ENCODE measurements at places on chromosomes 12 and 14.
A peak's percentile ranks its signal among the peaks of the same experiment; 100 is the strongest.

DNA sequence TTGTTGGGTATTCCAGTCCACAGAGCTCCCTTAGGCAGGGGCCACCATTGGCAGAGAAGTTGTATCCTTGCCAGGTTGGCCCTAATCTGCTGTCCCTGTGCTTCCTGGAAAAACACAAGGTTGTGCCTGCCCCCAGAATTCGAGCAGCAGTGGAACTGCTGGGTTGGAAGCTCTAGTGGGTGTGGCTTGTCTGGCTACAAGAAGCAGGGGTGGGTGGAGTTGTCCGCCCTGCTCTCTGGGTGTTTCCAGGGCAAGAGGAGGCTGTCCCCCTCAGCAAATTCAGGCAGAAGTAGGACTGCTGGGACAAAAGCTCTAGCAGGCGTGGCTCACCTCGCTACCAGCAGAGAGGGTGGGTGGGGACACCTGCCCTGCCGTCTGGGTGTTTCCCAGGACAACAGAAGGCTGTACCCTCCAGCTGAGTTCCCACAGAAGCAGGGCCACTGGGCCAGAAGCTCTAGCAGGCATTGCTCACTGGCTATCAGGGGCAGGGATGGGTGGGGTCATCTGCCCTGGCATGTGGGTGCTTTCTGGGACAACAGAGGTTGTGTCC lies 72.8 kb upstream of the NPAS3 start:
- DNase-seq, result no peak

DNA sequence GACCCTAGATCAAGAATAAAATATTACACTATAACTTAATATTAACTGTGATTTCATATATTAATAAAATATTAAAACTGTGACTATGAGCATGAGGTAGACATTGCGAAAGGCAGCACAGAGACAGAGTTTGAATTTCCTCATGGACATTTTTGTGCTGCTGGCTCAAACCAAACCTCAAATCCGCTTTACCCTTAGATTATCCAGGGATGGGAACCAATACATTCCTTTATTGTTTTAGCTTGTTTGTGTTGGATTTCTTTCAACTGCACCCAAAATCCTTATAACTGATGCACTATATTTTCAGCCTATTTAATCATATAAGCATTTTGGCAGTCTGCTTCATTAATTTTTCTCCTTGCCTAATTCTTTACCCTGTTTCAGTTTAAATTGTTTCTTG lies 436.7 kb downstream of the ATP23 start:
- DNase-seq, result no peak

DNA sequence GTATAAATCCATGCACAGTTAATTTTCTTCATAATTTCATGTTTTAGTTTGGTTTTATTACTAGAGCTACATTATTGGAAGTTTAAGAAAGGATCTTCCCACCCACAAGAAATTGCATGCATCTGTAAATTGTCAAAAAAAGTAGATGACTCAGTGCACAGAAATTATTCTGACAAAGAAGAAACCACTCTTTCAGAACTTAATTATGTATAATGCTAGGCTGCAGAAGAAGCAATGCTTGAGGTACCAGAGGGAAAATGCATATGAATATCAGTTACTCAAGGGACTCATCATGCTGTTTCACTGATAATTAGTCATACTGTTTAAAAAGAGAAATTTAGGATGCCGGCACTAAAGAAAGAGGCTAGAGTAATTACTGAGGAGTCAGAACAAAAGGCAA lies 147.0 kb downstream of the SLC16A7 start:
- DNase-seq, result no peak

DNA sequence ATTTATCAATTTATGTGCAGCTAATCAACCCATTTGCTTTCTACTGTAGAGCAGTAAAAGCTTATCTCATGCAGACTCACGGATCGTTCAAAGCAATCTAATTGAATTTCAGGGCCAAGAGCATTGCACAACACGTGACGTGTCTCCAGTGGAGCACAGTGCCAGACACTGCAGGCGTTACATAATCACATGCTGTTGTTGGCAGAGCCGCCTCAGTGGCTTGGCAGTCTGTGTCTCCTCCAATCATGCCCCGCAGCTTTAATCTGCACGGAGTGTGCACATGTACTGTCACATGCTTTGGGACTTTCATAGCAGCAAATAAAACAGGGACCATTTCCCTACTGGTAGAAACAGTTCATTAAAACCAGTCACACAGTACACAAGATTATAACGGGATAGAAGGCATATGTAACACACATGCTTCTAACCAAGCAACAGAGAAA lies 309.3 kb downstream of the ITPR2 start:
- peak; percentile 75 for DNase-seq

GRCh38 chr14:99754141-99755067 lies 38.8 kb upstream of the EML1 start:
- no peak for DNase-seq

DNA sequence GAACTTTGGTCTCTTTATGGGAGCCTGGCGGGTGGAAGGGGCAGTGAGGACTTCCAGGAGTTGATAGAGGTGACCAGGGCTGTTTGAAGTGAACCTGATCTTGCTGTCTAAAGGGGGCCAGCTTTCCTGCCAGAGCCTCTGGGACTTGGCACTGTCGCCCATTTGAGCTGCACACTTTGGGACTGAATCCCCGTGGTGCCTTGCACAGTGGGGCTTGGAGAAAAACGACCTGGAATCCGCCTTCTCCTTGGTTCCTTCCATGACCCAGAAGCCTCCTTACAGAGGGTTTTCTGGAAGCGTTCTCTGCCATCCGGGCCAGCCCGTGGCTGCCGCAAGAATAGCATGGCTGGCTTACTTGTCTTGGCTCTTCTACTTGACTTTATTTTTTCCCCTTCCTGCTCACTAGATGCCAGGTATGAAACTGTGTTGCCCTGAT lies 2.0 kb downstream of the RFLNA start:
- no peak for DNase-seq

DNA sequence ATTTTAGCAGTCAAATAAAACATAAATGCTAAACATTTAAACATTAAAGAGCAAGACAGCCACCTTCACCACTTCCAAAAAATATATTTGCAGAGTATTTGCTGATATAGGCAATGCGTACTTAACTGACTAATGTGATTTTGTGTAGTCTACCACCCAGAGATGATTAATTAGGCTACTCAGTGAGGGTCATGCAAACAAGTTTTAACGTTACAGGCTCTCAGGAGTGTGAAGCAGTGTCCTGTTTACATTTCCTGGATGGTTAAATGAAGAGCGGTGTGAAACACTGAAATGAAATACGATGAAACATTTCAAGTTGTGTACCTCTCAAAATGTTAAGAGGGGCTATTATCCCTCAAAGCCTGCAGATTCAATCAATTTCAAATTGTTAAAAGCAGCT lies 165.8 kb upstream of the LRIG3 start:
- no peak for DNase-seq

GRCh38 chr12:85609778-85610177 lies 226.4 kb downstream of the RASSF9 start:
- DNase-seq, result no peak

GRCh38 chr14:95196268-95196667 lies 38.9 kb upstream of the DICER1 start:
- DNase-seq, result no peak

DNA sequence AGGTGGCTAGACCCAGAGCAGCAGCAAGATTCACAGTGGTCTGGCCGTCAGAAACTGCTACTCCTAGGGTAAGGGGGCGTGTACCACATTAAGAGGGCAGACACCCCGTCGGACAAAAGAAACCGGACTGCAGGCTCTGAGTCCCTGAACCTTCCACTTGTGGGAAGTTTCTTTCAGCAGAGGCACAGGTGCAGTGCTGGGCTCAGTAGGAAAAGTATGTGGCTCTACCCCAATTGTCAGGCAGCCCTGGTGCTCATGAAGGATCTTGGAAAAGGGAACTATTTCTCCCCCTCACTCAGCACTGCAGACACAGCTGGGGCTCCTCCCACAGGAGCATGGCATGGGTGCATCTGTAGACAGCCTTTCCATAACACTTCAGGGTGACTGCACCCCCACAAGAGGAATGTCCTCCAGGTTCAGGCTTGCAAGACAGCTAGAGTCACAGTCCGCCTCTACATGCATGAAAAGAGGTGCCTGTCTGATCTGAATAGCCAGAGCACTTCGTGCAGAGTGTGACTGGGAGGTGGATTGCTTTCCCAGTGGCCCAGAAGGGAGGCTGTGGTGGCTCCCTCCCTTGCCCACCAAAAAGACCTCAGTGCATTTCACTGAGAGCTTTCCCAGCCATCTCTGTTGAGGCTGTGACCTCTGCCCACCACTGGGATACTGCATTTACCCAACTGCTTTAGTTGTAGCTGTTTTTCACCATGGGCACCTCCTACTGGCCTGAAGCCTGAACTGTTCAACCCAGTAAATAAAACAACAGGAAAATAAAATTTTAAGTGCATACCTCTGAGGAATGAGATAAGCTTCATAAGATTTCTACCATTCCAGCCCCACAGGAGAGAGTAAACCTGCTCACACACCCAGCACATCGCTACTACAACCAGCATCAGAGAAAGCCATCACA lies 14.2 kb downstream of the CEP128 start:
- DNase-seq, result no peak

DNA sequence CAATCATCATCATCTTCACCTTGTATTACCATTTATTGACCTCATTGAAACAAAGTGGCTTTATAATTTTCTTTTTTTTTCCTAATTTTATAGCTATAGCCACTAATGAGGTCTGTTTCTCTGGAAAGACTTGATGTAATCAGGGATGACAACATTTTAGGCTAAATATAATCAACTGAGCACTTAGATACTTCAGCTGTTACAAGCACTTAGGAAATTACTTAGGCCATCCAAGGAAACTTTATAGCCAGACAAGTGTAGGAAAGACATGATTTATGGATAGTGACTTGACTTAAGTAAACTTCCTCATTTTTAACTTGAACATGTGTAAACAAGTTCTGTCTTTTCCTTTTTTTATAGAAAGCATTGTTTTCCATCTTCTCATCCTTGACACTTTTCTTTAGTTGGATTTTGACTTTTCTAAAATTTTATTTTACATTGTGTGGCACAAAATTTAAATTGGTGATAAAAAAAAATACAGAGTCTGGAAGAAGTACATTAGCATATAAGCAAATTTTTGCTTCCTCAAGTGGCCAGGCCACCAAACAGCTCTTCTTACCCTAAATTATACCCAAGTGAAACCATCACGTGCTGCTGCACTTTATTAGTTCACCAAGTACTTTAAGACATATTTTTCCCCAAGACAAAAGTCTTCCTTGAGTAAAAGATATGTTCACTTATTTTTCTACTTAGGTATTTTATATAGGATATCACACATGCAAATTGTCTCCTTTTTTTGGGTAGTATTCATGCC lies 15.1 kb downstream of the CPNE8 start:
- no peak for DNase-seq

- no peak for DNase-seq
Measured at GRCh38 chr14:96852823-96853422, 55.7 kb downstream of the VRK1 start.

- no peak for DNase-seq
Measured at GRCh38 chr12:58321414-58321813, 380.0 kb downstream of the ATP23 start.

GRCh38 chr14:71662291-71662790 lies 269.9 kb upstream of the RGS6 start:
- DNase-seq, result no peak

- no peak for DNase-seq
Measured at GRCh38 chr14:67166450-67166853, 22.8 kb upstream of the GARIN2 start.

GRCh38 chr14:24605435-24606190 lies 3.9 kb downstream of the GZMH start:
- no peak for DNase-seq

DNA sequence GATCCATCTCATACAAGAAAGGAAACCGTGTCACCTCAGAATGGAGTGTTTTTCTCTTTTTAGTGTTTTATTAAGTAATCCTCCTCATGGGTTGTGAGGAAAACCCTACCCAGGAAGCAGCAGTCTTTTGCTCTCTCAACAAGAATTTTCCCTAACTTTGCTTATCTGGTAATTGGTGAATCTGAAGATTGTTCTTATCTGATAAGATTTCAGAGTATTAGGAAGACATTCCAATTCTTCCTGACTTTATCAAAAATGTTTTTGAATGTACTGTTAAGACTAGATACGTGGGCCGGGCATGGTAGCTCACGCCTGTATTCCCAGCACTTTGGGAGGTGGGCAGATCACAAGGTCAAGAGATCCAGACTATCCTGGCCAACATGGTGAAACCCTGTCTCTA lies 86.0 kb downstream of the PHLDA1 start:
- no peak for DNase-seq

GRCh38 chr12:124371366-124371765 lies 76.5 kb downstream of the RFLNA start:
- DNase-seq, result no peak

- no peak for DNase-seq
Measured at GRCh38 chr14:63413009-63413408, 94.3 kb upstream of the GPHB5 start.

GRCh38 chr12:6065863-6066199 lies 58.6 kb downstream of the VWF start:
- DNase-seq, result no peak

GRCh38 chr14:29645117-29645516 lies 282.5 kb downstream of the PRKD1 start:
- no peak for DNase-seq

DNA sequence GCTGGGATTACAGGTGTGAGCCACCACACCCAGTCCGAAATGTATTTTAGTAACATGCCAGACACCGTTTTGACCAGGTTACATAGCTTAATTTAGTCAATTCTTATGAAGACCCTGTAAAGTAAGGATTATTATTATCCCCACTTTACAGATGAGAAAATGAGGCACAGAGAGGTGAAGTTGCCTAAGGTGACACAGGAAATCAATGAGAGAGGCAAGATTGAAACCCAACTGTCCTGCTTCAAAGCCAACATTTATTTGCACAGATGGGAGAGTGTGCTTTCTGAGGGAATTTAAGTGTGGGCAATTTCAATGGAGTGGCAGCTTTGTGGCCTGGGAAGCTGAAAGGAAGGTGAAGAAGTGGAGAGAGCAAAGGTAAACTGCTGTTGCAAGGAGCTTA lies 19.1 kb upstream of the EPS8 start:
- DNase-seq, result no peak

DNA sequence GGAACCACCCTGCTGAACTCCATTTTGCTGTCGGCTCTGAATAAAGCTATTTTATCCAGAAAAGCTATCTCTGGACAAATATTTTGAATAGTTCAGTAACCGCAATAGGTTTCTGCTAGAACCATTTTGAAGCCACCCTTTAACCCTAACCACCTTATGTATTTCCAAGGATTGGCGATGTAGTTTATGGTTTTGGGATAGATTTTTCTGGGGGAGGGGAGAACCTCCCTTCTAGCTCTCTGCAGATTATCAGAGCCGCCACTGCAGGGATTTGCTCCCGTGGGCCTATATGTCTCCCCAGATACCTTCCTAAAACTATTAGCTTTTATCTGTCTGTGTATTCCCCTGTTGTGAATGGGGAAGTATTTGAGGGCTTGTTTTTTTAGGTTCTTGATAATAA lies 1.8 kb upstream of the TUBA1B start:
- DNase-seq, result no peak

DNA sequence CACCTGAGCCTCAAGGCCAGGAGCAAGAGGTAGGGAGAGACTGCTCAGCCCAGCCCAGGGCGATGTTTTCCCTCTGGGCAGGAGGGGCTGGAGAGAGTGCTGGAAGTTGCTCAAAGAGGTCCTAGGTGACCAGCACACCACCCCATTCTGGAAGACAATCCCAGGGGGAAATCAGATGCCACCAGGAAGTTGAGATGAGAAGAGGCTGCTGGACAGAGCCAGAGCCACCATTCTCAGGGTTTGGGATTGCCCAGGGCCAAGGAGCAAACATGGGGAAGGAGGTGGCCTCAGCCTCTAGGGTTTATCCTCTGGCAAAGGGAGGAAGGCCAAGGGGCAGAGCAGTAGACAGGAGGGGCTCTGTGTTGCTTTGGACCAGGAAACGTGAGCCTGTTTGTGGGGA lies 11.6 kb downstream of the CCDC85C start:
- no peak for DNase-seq

GRCh38 chr14:60196291-60196690 lies 31.1 kb upstream of the DHRS7 start:
- no peak for DNase-seq
